Left lung (tissue), 14 donors: ENCODE measurements at places on chromosomes 13 and 19.
A peak's percentile ranks its signal among the peaks of the same experiment; 100 is the strongest.

GRCh38 chr19:3479834-3480215 lies 500 bp downstream of the SMIM24 start:
- no peak for DNase-seq

DNA sequence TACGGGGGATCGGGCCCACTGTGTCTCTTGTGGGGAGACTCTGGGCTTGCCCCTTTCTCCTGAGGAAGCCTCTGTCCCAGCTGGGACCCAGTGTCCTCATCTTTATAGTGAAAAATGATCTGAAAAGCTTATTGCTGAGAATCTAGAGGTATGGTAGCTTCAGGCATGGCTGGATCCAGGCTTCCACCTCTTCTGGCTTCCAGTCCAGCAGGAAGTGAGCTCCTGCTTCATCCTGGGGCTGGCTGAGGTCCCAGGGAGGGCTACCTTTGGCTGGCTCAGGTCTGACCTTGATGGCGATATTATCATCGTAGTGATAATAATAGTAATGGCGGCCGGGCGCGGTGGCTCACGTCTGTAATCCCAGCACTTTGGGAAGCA lies 3.0 kb downstream of the SLC5A5 start:
- no peak for DNase-seq

- DNase-seq, result no peak
Observed at GRCh38 chr13:42048342-42048683, at the start of gene DGKH. Gene DGKH (plus strand): TSS chr13:42048648. CDS start chr13:42048774, 126 bp downstream.

GRCh38 chr19:3543150-3544057 lies 4.4 kb downstream of the TEKTIP1 start:
- no peak for DNase-seq

DNA sequence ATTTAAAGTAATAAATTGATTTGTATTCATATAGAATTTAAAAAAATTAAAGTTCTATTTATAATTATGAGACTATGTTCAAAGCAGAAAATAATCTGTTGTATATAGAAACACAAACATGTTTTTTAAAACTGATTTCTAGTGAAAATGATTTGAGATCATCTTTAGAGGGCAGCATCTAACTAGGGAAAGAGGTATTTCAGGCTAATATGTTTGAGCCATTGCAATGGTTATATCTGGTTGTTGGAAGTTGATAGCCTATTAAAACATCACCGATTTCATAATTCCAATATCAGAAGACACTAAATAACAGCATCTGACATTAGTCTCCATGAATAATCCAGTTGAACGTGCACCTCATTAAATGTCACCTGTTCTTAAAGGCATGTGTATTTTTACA lies 79.8 kb upstream of the SLITRK6 start:
- DNase-seq, result no peak

- peak; percentile 41 for DNase-seq
Observed at GRCh38 chr19:49017666-49018351, 918 bp upstream of the LHB start.

- DNase-seq, result no peak
Observed at GRCh38 chr13:21033856-21034602, 27.4 kb downstream of the LATS2 start.

DNA sequence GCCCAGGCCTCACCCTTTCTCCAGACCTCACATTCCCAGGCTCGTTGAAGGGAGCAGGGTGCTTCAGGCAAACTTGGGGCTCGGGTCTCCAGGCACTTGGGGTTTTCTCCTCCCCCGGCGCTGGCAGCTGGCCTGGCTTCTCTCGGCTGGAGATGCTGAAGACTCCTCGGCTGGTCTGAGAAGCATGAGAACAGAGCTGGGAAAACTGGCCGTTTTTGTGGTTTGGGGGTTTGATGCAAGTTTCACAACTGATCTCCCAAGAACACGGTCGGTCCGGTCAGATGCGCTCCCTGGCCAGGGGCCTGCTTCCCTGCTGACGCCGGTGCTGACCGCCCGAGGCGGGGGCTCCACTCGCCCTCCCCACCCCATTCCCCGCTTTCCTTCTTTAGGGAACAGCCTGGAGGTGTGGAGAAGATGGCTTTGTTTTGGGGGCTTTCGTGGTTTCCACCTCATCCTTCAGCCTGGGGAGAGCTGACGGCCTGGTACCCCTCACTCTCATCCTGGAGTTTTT lies 35.3 kb downstream of the CEBPA start:
- DNase-seq, result no peak

DNA sequence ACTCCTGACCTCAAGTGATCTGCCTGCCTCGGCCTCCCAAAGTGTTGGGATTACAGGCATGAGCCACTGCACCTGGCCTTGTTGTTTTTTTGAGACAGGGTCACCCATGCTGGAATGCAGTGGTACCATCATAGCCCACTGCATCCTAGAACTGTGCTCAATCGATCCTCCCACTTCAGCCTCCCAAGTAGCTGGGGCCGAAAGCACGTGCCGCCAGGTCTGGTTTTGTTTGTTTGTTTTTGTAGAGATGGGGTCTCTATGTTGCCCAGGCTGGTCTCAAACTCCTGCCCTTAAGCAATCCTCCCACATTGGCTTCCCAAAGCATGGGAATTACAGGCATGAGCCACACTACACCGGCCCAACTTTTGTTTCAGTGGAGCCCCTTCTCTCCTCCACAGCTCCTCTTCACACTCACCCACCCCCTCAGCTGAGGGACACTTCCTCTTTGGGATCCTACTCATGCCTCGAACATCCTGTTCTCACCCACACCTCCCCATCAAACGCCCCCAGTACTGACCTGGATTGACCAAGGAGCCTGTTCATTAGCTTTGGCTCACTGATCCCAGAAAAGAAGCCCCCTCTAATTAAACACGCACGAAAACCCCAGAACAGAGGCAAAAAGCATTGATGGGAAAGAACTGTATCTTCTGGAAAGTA lies 12.8 kb upstream of the CERS4 start:
- DNase-seq, result no peak

DNA sequence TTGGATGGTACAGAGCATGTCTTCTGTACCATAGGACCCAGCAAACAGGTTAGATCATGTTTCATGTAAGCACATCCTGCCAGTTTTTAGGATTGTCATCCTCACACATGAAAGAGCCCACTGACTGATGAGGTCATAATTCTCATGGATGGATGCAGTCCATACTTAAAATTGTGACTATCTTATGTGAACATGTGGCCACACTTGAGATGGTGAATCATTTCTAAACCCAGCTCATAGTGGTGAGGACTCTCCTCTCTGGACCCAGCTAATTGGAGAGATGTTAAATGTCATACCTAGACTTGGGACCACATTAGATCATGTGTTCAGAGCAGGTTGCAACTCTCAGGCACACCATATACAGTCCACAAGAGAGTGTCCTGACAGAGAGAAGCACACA lies 24.8 kb upstream of the ZNF254 start:
- DNase-seq, result no peak

GRCh38 chr19:10027158-10027997 lies 14.1 kb downstream of the RDH8 start:
- DNase-seq, result peak; percentile 95

DNA sequence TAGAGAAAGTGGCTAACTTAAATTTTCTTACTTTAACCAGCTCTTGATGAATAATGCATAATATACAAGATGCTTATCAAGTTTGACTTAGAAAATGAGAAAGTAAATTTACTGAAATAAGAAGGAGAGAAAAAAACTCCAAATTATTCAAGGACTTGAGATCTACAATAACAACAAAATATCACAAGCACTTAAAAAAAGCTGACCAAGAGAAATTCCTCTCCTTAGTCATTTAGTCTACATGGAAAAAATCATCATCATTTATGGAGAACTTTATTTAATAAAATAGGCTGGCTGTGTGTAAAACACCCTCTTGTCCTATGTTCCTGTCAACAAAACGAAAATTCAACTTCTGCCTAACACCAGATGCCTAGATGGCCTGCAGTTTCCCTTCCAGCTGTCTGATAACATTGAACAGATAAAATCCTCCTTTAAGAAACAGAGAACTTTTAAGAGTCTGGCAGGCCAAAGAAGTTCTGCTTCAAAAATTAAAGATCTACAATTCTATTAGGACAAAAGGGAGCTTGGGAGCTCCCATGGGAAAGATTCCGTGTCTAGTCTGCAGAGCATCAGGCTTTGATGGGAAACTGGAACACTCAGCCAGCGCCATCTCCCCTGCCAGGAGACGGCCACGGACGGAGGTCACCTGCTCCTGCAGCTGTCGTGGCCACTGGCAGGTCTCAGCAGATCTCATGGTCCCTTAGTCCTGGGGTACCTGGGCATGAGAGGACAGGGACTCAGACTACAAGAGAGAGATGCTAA lies 37.9 kb upstream of the ATP11A start:
- DNase-seq, result no peak

GRCh38 chr13:24074678-24075077 lies 85.8 kb upstream of the SPATA13 start:
- DNase-seq, result no peak

GRCh38 chr13:110902370-110902769 lies 12.5 kb downstream of the ANKRD10 start:
- DNase-seq, result no peak

DNA sequence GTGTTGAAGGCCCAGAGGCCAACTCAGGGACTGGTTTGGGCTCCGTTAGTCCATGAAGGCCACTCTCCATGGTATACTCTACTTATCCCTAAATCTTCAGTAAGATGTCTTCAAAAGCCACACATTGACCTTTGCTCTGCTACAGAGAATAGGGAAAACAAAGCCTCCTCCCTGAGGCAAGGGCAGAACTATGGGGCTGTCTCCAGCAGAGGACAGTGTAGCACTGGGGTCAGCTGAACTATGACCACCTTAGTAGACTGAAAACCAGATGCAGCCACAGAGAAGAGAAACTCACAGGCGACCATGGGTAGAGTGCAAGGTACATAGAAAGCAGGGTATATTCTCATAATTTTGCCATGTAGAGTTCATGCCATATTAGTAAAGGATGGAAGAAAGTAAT lies 587.4 kb downstream of the LMO7 start:
- DNase-seq, result no peak

DNA sequence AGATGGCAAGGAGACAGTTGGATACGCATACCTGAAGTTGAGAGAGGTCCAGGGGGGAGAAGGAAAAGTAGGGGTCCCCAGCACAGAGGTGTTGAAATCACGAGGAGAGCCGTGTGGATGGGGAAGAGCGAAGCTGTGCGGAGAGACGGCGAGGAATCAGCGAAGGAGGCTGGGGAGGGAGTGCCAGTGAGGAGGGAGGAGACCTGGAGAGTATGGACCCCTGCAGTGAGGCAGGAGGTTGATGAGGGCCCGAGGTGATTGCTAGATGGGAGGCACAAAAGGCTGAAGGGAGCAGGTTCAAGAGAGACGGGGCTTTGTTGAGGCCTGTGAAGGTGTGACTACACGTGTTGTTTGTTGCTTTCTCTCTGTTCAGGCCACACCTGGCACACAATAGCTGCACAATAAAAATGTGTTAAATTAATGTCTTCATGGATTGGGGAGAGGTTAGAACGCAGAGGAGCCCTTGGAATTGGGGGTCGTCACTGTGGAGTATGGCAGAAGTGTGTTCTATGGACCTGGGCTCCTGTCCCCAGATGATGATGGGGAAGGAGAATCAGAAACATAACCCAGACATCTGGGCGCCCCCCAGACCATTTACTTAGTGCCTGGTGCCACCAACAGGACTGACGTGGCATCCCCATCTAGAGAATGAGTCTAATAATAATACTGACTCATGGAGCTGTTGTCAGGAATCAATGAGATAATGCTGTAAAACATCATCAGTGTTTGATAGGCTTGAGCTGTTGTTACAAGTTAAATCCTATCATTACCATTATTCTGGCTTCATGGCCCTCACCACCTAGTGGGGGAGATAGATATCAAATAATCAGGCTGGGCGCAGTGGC lies 137.5 kb downstream of the SIPA1L3 start:
- peak; percentile 2 for DNase-seq

DNA sequence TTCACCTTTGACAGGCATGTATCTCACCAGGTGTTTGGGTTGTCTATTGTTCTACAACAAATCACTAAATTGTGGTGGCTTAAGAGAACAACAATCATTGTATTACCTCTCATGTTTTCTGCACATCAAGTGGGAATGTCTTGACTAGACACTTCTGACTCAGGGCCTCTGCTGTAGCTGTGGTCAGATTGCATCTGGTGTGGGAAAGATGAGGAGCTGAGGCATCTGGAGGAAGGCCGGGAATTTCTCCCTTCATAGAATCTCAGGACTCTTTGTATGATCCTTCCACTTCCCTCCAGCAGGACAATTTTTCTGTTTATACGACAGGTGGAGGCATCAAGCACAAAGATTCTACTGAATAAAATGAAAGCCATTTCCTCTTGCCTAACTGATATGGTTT lies 511.8 kb upstream of the NBEA start:
- no peak for DNase-seq

DNA sequence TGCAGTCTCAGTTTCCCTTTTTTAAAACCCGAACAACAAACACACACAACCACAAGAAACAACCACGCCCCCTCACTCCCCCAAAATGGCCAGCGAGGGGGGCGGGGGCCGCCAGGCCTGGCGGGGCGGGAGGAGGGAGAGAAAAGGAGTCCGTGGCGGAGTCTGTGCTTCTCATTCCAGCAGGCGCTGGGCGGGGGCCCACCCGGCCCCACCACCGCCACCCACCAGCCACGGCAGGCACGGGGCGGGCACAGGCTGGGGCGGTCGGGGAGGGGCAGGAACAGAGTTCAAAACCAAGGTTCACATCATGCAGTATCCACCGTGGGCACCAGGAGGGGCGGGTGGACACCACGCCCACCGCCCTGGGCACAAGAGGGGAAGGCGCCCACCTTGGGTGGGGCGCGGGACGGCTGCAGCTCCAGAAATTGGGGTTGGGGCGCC lies 12.9 kb downstream of the DPF1 start:
- peak; percentile 45 for DNase-seq

GRCh38 chr13:41059456-41060081 lies 1.7 kb upstream of the WBP4 start:
- no peak for DNase-seq

DNA sequence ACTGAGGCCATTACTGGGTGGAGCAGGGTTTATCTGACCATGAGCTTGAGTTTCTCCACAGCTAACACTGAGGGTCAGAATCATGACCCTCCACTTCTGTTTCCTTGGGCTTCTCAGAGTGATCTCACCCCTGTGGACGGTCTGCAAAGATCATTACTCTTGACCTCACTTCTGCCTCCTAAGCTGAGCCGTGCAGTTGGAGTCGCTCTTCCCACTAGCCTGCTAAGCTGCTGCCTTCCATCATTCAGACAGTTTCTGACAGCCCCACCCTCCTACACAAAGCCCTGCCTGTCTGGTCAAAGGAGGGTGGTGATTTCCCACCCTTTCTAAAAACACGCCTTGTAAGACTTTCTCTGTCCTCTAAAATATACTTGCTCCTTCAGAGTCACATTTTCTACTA lies 9.3 kb upstream of the FRY start:
- DNase-seq, result no peak

DNA sequence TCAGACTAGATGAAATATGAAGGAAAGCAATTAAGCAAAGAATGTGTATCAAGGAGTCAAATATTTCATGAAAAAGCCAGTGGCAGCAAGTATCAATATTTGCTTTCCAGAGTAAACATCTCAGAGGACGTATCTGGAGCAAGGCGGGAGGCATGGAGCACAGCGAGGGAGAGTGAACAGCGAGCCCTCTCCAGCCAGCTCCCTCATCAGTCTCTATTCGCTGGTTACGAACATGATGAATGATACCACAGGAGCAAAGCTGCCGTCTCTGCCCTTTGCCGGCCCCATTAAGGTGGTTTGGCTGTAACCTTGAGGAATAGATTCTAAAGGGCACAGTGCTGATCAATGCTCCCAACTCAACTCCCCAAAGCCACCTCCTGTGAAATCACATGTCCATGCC lies 95.8 kb downstream of the CCNA1 start:
- no peak for DNase-seq
